Stimulated activated CD8-positive, alpha-beta memory T cell treated with anti-CD3 and anti-CD28 coated beads, Interleukin-4, amount 100 ng/mL, for 1 hour (primary cell): ENCODE measurements at places on chromosomes 11 and 22.

DNA sequence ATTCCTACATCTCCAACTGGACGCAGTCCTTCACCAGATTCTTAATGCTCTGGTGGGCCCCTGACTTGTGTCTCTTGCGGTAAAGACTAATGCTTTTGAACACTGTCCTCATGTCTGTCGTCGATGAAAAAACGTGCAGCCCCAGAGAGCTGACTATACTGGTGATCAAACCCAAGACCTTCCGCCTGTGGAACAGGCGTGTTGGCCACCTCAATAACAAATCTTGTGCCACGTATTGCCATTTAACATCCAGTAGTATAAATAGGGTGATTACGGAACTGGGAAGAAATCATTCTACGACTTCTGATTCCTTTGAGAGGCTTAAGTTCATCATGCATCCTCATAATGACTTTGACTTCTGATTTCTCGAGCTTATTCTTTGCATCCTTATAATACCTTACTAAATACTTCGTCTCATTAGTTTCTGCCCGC, 45.6 kb downstream of the OR4D9 start:
- no peak for DNase-seq

DNA sequence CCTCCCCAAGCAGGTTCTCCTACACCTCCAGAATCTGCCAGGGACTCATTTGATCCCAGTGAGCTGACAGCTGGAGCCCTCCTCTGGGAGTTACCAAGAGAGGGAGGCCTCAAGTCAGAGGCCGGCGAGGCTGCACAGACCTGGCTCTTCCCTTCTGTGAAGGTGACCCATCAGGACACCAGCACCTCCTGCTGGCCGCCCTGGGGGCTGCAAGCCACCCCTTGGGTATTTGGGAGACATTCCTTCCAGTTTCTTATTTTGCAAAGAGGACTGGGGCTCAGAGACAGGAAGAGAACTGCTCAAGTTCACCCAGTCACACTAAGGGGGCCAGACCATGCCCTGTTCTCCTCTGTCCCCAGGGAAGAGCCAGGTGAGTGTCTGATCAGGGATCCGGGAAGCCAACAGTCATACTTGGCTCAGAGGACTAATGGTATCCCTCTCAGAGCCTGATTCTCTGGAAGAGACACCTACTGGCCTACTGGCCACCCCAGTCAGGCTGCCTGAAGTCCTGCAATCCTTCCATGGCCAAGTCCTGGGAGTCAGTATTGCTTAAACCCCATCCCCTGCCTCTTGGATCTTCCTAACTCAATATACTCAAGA, 40.5 kb upstream of the RIC3 start:
- DNase-seq: no peak

DNA sequence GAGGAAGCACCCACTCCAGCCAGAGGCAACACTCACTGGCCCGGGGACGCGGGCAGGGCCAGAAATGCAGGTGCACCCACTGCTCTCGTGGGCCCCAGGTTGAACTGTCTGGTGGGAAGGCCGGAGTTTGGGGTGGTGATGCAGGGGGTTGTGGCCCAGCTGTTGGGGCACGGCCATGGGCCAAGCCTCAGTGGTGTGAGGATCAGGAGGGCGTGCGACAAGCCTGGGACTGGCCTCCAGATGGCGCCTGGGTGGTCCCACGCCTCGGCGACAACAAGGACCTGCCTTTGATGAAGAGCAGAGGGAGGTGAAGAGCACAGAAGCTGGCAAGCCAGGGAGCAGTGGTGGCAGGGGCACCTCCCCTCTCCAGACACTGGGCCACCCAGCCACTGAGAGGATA, 240.8 kb downstream of the BRD1 start:
- no peak for DNase-seq

DNA sequence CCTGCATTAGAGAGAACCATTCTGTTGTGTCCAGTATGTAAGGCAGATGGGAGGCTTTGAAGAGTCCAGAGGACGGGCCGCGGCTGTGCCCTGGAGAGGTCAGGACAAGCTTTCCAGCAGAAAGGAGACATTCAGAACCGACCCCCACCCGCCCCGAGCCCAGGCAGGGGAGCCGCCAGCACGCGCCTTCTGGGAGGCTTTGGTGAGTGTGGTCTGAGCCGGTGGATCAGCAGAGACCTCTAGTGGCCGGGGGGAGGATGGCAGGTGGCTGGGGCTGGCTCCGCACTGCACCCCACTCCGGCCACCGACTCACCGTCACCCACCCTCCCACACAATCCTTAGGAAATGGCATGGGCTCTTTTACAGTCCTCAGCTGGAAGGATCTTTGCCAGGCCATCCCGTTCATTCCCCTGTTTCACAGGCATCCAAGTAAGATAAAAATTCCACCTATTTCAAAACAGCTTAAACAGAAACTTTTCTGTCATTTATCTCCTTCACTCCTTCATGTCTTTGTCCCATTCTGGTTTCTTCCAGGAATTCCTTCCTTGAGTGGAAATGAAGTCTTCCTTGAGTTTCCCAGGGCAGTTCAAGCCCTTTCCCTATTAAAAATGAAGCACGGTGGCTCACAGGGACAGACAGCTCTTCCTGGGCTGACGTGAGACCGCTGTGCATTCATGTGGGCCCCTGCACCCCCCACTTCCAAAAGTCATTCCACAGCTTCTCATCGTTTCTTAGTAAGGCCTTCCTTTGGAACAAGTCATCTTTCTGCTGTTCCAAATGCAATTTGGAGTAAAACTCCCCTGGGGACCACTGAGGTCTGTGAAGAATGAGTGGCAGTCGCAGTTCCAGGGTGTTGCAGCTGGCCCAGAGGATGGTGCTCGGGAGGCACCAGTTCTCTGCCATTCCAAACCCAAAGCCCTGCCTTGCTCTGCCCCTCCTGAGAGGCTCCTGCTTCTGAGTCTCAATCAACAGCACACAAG, 91.0 kb downstream of the FEZ1 start:
- DNase-seq: peak; percentile 43

- DNase-seq: no peak
These were observed 5.0 kb upstream of the CCDC81 start for GRCh38 chr11:86369668-86370067.

GRCh38 chr11:94117871-94118270, 10.8 kb upstream of the PANX1 start:
- no peak for DNase-seq

- DNase-seq: no peak
These were observed 82.1 kb upstream of the PTH start for GRCh38 chr11:13577881-13578280.
